NCI-H2081 (cell line): ENCODE measurements at places on chromosomes 2 and 18.

DNA sequence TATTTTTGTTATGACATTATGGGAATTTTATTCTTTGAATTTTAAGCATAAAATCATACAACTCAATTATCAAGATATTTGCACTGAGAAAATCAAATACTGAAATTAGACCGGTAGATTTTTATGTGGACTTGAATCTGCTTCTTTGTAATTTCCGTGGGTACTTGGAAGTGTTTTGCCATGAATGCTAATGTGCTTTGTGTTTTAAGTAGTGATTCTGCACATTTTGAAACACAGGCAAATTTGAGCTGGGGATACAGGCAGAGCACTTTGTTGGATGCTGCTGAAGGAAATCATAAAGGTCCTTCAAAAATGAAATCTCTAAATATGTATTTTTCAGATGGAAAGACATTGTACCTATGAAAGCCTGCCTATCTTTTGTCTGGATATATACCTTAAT, 446.3 kb upstream of the POU3F3 start:
- DNase-seq: no peak

- peak; percentile 84 for DNase-seq
Observed at GRCh38 chr2:231052494-231053451, 3.9 kb upstream of the PSMD1 start.

DNA sequence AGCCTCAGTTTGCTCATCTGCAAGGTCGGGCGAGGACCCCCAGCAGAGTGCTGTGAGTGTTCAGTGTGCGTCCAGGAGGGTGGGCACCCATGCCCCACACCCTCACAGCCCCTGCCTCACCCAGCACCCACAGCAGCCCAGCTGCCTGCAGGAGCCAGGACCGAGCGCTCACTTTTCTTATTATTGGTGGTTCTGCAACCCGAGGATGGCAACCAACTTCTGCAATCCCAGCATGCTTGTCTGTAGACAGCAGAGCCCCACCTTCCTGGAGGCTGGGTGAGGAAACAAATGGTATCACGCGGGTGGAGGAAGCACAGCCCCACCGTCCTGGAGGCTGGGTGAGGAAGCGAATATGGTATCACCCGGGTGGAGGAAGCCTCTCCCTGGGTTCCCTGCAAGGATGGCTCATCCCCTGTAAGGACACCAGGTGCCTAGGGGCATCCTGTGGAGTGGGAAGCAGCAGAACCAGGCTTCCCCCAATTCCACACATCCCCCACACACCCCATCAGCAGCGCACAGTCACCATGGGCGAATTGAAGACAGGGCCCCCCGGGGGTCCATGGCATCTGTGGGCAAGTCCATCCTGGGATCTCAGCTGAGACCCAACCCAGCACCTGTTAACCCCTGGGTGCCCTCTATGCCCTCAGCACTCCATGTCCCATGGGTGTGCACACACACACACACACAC, 220.5 kb upstream of the RAB6C start:
- DNase-seq: no peak

GRCh38 chr18:63071701-63072141, 247.8 kb downstream of the BCL2 start:
- no peak for DNase-seq

DNA sequence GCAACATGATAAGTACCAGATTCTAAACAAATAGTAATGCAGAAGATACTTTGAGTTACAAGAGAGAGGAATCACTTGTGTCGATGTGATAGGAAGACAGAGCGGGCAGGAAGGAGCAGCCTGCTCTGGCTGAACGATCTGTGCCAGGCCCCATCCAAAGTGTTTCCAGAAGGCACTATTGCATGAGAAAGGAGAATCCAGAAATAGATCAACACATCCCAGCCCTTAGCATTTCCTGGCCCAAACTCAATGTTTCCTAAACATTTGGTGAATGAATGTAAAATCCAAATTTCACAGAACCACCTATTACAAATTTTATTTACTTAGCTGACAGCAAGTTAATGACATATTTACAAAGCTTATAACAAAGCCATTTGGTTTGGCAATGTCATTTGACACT, 257.2 kb downstream of the TXNL1 start:
- DNase-seq: no peak

- peak; percentile 50 for DNase-seq
Observed at GRCh38 chr2:58594175-58594574, 353.1 kb upstream of the FANCL start.

DNA sequence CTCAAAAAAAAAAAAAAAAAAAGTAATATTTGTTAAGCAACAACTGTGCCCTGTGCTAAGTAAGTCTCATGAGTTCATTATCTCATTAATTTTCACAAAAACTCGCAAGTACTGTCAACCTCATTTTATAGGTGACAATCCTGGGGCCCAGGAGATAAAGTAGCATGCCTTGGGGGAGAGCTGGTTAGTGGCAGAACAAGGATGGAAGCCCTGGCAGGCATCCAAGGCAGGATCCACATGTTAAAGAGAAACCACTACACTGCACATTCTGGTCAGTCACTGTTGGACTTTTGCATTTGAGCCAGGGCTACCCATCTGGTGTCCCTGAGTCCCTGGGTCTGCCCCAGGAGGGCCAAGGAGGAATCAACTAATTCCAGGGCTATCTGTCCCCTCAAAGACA, 54.6 kb downstream of the ZFP36L2 start:
- DNase-seq: no peak

DNA sequence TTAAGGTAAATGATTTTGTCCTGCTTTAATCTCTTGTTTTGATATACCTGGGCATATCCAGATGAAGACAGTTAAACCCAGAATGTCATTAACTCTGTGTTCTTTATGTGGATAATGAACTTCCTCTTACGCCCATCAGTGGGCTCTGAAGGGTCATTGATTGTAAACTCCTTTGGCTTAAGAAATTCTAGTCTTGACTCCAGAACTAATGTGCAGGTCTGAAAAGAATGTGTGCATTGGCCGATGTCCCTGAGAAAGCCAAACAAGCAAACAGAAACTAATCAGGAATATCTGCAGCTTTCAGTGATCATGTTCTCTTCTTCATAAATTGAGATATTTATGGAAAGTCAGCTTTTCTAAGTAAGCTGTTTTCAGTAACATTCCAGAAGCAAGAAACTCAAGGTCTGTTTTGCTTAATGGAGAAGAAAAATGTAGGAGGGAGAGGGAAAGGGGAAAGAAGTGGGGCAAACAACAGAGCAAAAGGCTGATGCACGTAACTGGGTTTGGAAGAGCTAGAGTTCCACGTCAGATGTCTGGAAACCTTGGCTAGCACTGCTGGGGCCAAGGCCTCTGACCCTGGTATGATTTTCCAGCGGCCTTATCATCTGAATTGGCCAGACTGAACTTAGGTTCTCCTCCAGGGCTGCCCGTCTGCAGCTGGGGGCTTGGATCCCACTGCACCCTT, 61.3 kb upstream of the FHL2 start:
- no peak for DNase-seq

DNA sequence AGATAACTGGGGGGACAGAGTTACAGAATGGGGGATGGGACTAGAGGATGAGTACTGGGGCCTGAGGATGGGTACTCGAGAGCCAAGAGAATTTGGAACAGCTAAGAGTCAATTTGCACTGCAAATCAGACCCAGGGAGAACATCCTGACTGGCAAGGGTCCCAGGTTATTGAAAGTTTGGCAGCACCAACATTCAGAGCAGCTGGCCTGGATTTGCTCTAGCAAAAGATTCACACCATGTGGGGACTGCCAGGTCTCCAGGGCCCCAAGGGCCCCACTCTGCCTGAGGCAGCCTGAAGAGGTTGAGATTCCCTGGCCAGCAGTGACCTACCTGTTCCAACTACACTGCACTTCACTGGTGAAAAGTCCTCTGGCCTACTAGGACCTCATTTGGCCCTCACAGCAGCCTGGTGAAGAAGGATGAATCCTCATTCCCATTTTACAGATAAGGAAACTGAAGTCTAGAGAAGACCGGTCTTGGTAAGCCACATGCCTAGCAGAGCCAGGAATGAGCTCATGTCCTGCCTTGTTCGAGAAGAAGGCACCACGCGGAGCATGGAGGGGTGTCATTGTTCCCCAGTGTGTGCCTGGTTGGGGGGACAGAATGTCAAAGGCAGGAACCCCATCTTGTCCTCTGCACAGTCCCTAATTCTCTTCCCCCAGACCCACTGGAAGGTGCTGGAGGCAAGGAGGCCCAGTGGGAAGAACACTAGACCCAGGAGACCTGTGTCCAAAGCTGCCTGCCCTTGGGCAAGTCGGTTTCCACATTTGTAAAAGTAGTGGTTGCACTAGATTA, 258.6 kb downstream of the TNS1 start:
- DNase-seq: no peak

GRCh38 chr2:173623438-173624319, 269.0 kb downstream of the CDCA7 start:
- DNase-seq: no peak

DNA sequence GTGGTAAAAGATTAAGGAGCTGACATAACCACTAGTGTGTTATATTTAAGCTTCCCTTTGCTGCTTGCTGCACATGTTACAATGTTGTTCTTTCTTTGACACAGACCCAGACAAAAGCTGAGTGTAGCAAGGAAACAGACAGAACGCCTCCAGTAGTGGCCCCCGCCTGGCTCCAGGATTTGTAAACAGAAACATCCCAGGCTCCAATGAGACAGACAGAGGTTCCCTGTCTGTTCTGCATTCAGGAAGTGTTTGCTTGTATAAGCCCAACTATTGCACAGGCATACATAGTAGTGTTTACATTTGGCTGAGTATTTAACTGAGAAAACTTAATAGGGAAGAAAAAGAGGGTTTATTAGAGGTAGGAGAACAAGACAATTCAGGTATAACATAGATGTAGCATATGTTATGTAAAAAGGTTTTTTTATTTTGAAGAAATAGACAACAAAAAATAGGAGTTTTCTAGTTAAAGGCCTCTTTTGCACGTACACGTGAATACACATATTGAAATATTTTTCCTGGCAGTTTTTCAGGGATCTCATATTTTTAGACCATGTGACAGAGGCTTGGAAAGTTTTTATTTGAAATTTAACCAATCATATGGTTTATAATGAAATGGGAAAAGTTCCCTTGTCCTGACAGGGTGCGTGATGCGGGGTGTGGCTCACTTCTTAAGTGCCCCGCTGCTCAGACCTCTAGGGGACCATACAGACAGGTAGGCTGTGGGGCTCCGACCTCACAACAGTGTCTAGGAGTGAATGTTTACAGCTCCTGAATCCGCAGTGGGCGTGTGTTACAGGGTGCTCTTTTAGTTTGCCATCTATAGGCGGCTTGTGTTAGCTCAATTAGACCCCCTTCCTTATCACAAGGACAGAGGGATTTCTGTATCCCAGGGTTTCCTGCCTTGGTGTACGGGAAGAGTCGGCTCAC, 118.4 kb downstream of the BMPR2 start:
- peak; percentile 71 for DNase-seq

GRCh38 chr18:32368991-32369390, 101.7 kb downstream of the GAREM1 start:
- no peak for DNase-seq

DNA sequence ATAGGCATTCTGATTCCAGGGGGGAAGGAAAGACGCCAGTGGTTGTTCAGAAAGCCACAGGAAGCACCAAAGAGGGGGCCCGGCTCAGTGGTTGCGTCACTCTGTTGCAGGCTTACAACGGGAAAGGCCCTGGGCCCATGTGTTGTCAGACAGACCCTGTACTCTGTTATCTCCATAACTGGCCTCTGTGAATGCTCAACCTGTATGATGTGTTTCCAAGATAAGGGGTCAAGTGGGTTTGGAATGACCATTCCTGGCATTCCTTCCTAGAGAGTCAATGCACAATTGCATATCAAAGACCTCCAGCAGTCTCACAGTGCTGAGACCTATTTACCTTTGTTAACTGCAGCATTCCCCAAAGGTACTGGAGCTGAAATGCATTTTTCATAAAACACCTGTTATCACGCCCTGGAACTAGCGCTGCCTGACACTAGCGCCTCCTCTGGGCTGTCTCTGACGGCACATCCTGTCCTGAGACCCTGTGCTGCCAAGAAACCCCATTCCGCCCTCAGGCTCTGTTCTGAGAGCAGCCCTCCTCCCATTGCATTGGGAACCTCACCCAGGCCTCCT, 13.2 kb upstream of the LRRFIP1 start:
- no peak for DNase-seq

- DNase-seq: peak; percentile 65
Observed at GRCh38 chr2:154189953-154190352, 318.2 kb downstream of the GALNT13 start.

GRCh38 chr2:129906139-129906860, 73.2 kb upstream of the RAB6C start:
- no peak for DNase-seq

DNA sequence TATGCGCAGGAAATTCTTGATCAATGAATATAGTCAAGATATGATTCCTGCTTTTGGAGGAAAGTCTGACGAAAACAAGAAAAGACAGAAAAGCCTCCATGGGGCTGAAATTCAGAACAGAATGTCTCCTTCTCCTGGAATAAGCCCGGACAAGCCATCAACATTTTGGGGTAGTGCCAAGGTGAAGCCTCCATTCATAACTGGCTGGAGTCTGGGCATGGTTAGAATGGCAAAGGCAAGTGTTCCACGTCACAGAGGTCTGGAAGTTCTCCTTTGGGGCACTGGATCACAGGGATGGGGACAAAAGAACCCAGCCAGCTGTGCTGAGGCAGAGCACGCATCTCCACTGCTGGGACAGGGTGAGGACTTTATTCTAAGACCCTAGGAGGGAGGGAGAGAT, 505.7 kb downstream of the CMPK2 start:
- DNase-seq: no peak

DNA sequence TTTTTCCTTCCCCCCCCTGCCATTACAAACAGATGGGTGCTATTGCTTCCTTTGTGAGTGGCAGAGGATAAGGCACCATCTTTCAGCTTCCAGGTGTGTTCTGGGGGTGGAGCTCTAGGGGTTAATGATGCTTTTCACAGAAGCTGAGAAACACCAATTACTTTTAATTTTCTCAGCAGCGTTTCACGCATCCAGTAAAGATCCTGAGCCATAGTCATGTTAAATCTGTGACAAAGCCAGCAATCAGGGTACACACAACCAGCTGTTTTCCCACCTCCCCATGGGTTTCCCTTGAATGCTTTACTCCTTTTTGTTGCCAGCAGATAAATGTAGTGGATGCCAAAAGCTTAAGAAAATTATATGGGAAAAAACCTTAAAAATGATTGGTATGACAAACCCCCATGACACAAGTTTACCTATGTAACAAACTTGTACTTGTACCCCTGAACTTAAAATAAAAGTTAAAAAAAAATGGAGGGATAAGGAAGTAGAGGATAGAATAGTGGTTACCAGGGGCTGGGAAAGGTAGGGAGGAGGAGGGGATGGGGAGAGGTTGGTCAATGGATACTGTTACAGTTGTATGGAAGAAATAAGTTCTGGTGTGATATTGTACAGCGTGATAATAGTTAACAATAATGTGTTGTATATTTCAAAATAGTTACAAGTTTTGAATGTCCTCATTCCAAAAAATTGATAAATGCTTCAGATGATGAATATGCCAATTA, 70.0 kb downstream of the ACOXL start:
- peak; percentile 58 for DNase-seq
